ENCODE measurements at places on chromosomes 7 and 10. TPM values are rescaled to one million over a fixed set of nuclear protein-coding genes. Genes with fewer than 3 reads are reported as not detected.

DNA sequence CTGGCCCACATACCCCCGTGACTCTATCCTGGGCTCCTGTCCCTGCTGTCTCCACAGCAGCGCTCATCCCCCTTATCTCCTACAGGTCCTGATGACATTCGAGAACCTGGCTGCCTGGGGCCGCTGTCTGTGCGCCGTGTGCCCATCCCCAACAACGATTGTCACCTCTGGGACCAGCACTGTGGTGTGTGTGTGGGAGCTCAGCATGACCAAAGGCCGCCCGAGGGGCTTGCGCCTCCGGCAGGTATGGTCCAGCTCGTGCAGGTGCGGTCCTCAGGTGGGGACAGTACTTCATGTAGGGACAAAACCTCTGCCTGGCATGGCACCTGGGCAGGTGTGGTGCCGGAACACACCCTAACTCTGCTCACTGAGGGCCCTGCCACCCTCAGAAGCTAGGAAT is 30.4 kb upstream of the LRRC18 start:
- no peak overlapping the region for H3K4me3 ChIP-seq
- H3K27me3 ChIP-seq, result peaks cover 67% of the 10 kb centered on the region
- H3K27ac ChIP-seq, result no peak overlapping the region
- no peaks in the 10 kb centered on the region for H3K4me1 ChIP-seq

P4HA1 gene
- 20.3 TPM for total RNA-seq

ASB10 gene
- not detected for total RNA-seq

DNA sequence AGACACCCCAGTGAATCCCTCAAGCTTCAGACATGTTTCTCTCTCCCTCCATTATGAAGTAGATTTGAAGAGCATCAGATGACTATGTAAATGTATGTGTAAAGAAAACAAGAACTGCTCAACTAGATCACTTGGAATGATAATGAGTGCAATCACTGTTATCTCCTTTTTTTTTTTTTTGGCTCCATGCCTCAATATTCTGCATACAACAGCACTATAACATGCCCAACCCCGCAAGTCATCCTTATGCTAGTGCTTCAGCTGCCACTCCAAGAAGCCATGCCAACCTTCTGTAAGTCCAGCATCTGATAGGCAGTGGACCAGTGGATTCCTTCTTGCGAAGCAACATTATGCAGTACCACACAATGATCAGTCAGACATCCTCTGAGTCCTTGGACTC is 133.7 kb downstream of the TFPI2 start:
- no peak overlapping the region for H3K27ac ChIP-seq
- no peaks in the 10 kb centered on the region for H3K27me3 ChIP-seq
- DNase-seq, result no peak
- no peak overlapping the region for H3K4me3 ChIP-seq
- no peaks in the 10 kb centered on the region for H3K4me1 ChIP-seq

DNA sequence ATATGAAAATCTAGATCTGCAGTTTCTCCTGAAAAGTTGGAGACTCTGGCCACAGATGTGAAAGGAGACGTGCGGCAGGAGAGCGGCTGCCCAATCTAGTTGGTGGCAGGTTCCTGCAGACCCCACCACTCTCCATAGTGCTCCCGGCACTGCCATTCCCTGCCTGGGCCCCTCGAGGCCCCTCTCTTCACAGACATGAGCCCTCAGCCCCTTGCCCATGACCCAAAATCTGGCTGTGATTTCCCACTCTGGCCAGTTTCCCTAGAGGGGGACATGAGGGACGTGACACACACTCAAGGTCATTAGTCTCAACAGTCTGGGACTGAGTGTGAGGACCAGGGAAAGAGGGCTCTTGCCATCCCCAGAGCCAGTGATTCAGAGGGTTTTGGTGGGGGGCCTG is 138.7 kb downstream of the PTPN20 start:
- no peak overlapping the region for H3K27ac ChIP-seq
- no peaks in the 10 kb centered on the region for H3K36me3 ChIP-seq
- H3K4me3 ChIP-seq, result no peak overlapping the region

DNA sequence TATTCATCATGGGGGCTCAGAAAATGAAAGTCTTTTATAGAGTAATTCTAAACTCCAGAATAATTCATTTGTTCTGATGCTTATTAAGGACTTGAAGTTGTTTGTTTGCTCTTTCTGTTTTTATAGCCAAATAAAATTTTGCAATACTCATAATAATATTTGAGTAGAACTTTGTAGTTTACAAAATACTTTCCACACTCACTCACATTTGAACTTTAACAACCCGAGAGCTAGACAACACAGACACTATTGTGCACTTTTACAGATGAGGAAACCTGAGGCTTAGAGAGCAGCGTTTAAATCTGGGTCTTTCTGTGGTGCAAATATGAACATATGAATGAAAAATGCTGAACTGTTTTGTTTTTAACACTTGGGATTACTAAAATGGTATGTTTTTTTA is 126.8 kb downstream of the KAT6B start:
- no peak overlapping the region for H3K27ac ChIP-seq
- H3K36me3 ChIP-seq, result no peaks in the 10 kb centered on the region
- H3K4me1 ChIP-seq, result peaks cover 42% of the 10 kb centered on the region
- no peak for DNase-seq
- no peak overlapping the region for H3K4me3 ChIP-seq
- no peaks in the 10 kb centered on the region for H3K27me3 ChIP-seq

DNA sequence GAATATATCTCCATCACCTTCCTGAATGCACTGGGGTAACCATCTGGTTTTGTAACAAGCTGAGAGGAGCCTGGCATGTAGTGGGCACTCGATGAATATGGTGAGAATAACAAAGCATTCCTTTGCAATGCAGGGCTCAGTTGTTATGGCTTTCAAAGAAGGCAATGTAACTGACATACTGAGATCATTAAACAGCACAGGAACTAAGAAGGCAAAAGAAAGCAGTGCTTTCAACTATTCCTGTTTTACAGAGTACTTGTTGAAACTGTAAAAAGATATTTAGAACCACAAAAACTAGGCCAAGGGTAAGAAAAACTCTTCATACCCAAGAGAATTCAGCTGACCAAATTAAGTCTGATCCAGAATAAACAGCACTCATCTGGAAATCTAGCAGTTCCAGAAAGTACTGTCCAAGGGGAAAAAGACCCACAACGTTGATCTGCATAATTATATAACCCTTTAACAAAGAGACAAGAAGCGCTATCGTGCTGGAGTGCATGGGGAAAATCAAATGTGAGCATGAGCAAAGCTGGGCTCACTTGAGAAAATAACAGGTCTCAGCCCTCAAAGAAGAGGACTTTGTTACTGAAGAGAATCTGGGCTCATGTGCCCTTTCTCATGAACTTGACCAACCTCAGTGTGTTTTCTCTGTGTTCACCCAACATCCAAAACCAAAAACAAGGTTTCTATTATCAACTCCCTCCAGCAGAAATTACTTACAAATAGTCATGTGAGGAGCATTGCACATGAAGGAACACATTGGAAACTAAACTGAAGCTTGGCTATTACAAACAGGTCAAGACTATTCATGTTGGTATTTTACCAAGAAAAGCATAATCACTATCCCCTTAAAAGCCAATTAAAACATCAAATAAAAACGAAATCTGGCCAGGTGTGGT is 116.2 kb downstream of the AVL9 start:
- no peak overlapping the region for H3K27ac ChIP-seq
- peaks cover 14% of the 10 kb centered on the region for H3K4me1 ChIP-seq
- H3K27me3 ChIP-seq, result no peaks in the 10 kb centered on the region
- no peak for DNase-seq
- no peak overlapping the region for H3K4me3 ChIP-seq
- H3K36me3 ChIP-seq, result peaks cover 6% of the 10 kb centered on the region

SLC18A3 gene
- not detected for total RNA-seq

DNA sequence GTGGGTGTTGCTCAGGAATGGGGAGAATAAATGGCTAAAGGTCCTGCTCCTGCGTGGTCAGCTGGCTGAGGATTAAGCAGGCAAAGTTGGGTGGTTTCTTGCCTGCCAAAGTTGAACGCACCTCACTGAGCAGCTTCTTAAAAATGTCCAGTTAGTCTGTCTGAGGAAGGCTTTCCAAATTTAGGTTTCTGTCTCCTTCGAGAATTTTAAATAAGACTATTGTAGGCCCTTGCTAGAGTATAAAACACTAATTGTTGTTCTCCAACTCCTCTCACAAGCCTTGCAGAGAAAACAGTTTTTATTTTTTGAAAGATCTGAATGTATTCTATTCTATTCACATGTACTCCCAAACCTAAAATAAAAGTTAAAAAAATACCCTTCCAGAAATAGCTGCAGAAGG is 122.0 kb upstream of the LAMB4 start:
- H3K4me1 ChIP-seq, result peaks cover 33% of the 10 kb centered on the region
- H3K27ac ChIP-seq, result no peak overlapping the region
- H3K27me3 ChIP-seq, result no peaks in the 10 kb centered on the region
- H3K4me3 ChIP-seq, result no peak overlapping the region

MET gene
- 249 TPM for total RNA-seq

DNA sequence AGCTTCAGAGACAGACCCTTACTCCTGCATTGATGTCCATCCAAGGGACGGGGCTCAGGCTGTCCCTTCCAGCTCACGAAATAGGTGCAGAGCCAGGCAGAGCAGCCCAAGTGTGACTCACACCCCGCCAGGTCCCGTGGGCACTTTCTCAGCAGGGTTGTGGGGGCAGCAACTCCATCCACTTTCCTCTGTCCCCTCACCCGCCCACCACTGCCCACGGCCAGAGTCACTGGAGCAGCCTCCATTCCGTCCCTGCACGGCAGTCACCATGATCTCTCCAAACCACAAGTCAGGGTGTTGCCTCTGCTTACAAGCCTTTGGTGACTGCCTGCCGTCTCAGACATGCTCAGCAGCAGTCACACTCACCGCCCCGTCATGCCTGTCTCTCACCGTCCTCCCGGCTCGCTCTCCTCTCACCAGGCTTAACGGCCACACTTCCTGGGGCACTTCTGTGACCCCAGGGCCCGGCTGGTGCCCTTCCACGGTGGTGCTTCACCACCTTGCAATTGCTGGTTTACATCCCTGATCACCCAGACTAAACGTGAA is 39.3 kb downstream of the CALML3 start:
- no peak overlapping the region for H3K27ac ChIP-seq
- H3K36me3 ChIP-seq, result peaks cover 4% of the 10 kb centered on the region
- peaks cover 39% of the 10 kb centered on the region for H3K4me1 ChIP-seq
- DNase-seq, result no peak
- no peaks in the 10 kb centered on the region for H3K27me3 ChIP-seq

DNA sequence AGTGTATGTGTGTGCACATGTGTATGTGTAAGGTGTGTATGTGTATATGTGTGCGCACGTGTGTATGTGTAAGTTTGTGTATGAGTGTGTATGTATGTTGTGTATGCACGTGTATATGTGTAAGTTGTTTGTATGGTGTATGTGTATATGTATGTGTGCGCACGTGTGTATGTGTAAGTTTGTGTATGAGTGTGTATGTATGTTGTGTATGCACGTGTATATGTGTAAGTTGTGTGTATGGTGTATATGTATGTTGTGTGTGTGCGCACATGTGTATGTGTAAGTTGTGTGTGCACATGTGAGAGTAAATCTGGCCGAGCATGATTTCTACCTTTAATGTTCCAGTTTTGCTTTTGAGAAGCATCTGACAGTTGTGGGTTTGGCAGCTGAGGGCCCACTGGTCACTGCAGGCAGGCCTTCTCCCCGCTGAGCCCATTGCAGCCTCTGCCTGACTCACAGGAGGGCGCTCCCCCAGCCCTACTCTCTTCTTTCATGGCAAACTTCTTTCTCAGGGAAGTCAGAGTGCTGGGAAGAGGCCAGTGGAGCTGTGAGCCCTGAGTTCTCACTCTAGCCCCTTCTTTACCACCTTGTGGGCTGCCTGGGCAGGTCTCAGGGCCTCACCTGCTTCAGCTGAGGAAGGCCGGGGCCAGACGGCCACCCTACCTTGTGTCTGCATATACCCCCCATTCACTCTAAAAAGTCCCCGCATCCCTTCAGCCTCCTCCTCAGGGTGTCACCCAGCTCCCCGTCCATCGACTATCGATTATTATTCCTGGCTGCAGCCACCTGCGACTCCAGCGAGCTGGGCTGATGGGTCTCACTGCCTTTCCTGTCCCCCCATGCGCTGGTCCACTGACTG is 11.2 kb downstream of the WDR86 start:
- H3K4me1 ChIP-seq, result peaks cover 2% of the 10 kb centered on the region
- H3K27ac ChIP-seq, result no peak overlapping the region
- DNase-seq, result no peak
- H3K36me3 ChIP-seq, result no peaks in the 10 kb centered on the region

- no peak for DNase-seq
- no peak overlapping the region for H3K4me3 ChIP-seq
- H3K27me3 ChIP-seq, result no peaks in the 10 kb centered on the region
- no peaks in the 10 kb centered on the region for H3K36me3 ChIP-seq
- no peaks in the 10 kb centered on the region for H3K4me1 ChIP-seq
Measured at GRCh38 chr7:52472006-52472620, 563.3 kb upstream of the POM121L12 start.

DNA sequence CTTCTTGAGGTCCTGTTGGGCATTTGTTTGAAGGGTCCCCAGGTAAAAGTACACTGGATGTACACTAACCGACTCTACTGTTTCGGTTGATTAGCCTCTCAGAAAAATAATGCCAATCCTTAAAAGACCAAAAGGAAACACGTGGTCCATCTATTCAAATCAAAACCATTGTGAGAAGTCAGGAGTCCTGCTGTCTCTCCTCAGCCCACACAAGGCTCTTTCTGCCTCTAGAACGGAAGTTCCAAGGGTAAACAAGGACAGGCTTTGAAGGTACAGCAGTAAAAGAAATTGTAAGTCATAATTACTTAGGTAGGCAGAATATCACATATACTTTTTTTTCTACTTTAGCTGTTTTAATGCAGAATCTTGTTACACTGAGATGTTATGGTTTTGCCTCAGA is 71.7 kb upstream of the TPK1 start:
- no peaks in the 10 kb centered on the region for H3K27me3 ChIP-seq
- H3K36me3 ChIP-seq, result no peaks in the 10 kb centered on the region
- no peak overlapping the region for H3K4me3 ChIP-seq
- no peaks in the 10 kb centered on the region for H3K4me1 ChIP-seq

DNA sequence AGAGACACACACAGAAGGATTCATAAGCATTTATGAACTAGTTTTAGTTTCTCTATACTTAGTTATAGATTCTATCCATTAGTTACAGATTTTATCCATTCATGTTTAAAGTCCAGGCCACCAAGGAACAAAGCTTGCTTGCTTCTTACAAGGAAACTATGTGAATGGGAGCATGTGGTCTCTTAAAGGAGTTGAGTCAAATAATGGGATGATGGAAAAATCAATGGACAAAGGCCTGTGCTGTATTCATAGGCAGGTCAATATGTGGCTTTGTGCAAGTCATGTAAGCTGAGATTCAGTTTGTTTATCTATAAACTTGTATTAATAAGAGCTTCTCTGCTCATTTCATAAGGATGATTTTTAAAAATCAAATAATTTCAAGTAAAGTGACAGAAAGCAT is 172.8 kb upstream of the CDK1 start:
- no peak for DNase-seq
- no peak overlapping the region for H3K4me3 ChIP-seq
- no peaks in the 10 kb centered on the region for H3K36me3 ChIP-seq
- H3K4me1 ChIP-seq, result no peaks in the 10 kb centered on the region
- no peaks in the 10 kb centered on the region for H3K27me3 ChIP-seq
- no peak overlapping the region for H3K27ac ChIP-seq

DENND11 gene
- 26.5 TPM for total RNA-seq
